ENCODE measurements at places on chromosomes 13 and 19.

DNA sequence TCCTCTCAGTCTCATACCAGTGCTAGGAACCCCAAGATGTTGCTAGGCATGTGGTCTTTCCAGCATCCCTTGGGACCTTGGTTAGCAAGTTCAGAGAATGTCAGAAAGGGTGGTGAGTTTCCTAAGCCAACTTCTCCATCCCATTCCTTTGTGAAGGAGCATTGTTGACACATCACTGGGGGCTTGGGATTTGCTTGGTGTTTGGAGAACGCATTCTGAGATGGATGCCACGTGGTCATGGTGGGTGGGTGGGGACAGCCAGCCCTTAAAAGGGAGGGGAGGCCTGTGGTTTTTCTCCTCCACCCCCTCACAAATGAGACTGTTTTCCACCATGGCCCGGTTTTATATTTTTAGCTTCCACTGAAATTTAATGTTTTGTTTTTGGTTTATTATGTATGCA lies 83.3 kb upstream of the ZNF536 start:
- no peak overlapping the region for H3K27ac ChIP-seq
- no peak for DNase-seq
- no peak overlapping the region for H3K4me3 ChIP-seq
- H3K4me1 ChIP-seq: no peaks in the 10 kb centered on the region

GRCh38 chr13:86741762-86742285 lies 929.3 kb upstream of the SLITRK5 start:
- no peaks in the 10 kb centered on the region for H3K4me1 ChIP-seq
- no peak for DNase-seq
- no peak overlapping the region for H3K4me3 ChIP-seq
- H3K27me3 ChIP-seq: no peaks in the 10 kb centered on the region
- no peak overlapping the region for H3K27ac ChIP-seq

GRCh38 chr13:91719033-91719432 lies 320.6 kb downstream of the GPC5 start:
- H3K27ac ChIP-seq: no peak overlapping the region
- H3K4me1 ChIP-seq: no peaks in the 10 kb centered on the region
- no peaks in the 10 kb centered on the region for H3K36me3 ChIP-seq
- no peaks in the 10 kb centered on the region for H3K27me3 ChIP-seq

DNA sequence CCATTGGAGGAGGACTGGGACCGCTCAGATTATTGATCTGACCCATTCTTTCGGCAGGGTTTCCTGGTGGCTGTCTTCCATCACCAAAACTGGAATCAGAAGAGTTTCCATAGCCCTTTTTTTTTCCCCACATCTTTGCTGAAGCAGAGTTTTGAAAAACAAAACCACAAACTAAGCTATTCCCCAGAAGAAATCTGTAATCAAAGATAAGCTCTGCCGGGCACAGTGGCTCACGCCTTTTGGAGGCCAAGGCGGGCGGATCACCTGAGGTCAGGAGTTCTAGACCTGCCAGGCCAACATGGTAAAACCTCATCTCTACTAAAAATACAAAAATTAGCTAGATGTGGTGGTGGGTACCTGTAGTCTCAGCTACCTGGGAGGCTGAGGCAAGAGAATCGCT lies 4.2 kb upstream of the ICAM1 start:
- H3K36me3 ChIP-seq: no peaks in the 10 kb centered on the region
- no peaks in the 10 kb centered on the region for H3K27me3 ChIP-seq
- H3K27ac ChIP-seq: no peak overlapping the region
- DNase-seq: no peak
- peaks cover 25% of the 10 kb centered on the region for H3K4me1 ChIP-seq

DNA sequence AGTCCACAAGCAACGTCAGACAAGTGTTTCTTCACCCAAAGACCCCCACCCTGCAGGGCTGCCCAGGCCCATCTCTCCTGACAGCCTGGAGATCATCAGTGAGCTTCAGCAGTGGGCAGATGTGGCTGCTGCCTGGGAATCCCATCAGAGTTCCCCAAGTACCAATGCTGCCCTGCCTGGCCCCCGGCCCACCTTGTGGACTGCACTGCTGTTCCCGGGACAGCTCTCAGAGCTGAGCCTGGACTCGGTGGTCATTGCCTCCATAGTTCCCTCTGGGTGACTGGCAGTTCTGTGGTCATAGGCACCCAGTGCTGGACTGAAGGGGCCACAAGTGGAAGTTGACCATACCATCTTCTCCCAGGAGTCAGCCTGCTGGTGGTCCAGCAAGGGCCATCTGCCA lies 24.5 kb upstream of the ZNF492 start:
- no peak for DNase-seq
- H3K4me3 ChIP-seq: no peak overlapping the region
- no peak overlapping the region for H3K27ac ChIP-seq
- H3K36me3 ChIP-seq: no peaks in the 10 kb centered on the region
- no peaks in the 10 kb centered on the region for H3K27me3 ChIP-seq
- H3K4me1 ChIP-seq: no peaks in the 10 kb centered on the region

DNA sequence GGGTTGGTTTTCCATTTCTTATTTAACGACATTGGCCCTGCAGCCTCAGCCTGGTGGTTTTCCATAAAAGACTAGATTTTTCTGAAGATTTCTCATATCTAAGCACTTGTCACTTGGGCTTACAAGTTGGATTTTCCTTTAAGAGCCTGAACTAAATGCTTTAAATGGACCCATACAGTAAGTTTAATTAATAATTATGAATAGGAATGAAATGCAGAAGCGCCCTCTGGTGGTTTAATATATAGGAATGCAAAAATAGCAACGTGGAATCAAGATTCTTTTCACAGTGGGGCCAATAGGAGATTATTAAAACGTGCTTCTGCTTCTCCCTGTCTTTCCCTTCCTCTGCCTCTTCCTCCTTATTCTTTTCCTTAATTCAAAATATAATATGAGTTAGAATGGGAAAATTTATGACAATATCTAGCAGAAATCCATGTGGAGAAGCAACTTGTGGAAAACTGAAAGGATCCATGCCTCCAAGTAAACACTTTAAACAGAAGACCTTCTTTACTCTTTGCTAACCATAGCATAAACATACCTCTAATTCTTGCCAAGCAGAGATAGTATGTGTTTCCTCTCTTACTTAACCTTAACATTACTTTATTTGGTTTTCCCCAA lies 324.0 kb downstream of the GPC5 start:
- H3K36me3 ChIP-seq: no peaks in the 10 kb centered on the region
- no peaks in the 10 kb centered on the region for H3K4me1 ChIP-seq
- no peak overlapping the region for H3K27ac ChIP-seq
- no peaks in the 10 kb centered on the region for H3K27me3 ChIP-seq
- H3K4me3 ChIP-seq: no peak overlapping the region
- DNase-seq: no peak

Measured in T-cell (primary cell).